ENCODE measurements at places on chromosomes 5 and 9.

GRCh38 chr5:62979472-62979871 is 400.9 kb downstream of the LRRC70 start:
- no peak for DNase-seq

GRCh38 chr5:2626572-2626971 is 124.9 kb downstream of the IRX2 start:
- no peak for DNase-seq

GRCh38 chr9:70408393-70409040 is 5.9 kb downstream of the KLF9 start:
- no peak for DNase-seq

- DNase-seq = no peak
These were observed 1333.9 kb upstream of the DMAC1 start for GRCh38 chr9:9133526-9133925.

DNA sequence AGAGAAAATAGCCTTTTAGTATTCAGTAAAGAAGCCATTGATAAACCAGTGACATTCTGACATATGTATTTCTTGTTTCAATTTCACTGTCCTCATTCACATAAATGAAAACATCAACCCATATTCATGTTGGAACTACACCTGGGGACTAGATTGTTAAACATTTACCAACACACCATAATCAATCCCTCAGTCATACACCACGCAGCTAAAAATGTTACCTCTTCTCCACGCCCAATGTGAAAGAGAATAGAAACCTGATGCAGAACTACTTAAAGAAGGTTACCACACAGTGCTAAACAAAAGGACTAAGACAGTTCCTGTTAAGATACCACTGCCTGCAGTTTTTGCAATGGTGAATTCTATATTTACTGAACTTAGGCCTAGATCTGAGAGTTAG is 518.9 kb downstream of the PRELID2 start:
- DNase-seq = no peak

DNA sequence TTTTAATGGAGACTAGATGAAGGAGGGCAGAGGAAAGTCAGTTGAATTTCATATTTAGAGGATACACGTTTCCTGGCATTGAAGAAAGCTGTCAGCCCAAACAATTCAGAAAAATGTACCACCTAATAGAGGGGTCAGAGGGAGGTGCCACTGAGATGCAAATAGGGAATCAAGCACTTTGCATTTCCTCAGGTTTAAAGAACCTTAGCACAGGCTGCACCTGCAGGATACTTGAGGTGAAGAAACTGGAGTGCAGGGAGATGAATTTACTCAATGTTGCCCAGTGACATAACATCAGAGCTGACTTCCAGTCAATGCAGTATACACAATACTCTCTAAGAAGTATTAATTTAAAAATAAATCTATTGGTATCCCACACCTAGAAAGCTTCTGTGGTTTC is 67.0 kb upstream of the MAST4 start:
- DNase-seq = no peak

DNA sequence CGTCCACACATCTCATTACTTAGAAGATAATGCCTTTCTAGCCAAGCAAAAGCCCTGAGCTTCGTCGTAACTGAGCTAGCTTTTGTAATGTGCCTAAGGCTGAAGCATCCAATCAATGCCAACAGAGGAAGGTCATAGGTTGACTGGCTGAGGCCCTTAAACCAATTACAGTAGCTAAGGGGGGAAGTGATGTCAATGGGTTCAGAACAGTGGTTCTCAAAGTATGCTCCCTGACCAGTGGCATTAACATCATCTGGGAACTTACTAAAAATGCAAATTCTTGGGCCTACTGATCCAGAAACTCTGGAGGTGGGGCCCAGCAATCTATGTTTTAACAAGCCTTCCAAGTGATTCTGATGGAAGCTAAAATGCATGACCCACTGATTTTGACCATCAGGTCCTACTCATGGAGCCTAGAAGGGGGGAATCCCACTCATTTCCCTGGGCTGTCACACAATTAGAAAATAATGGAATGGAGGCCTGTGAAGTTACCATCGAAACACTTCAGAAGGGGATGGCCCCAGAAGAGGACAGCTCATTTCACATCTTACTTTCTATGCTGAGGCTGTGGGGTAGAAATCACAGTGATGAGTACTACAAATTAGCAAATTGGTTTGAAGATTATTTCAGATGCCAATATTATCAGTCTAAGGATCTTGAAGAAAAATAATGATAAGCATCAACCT is 4.8 kb upstream of the VLDLR start:
- DNase-seq = no peak

- DNase-seq = no peak
These were observed 157.2 kb downstream of the MELK start for GRCh38 chr9:36729906-36730305.

- DNase-seq = no peak
These were observed 199.2 kb downstream of the TRIO start for GRCh38 chr5:14342306-14342705.

DNA sequence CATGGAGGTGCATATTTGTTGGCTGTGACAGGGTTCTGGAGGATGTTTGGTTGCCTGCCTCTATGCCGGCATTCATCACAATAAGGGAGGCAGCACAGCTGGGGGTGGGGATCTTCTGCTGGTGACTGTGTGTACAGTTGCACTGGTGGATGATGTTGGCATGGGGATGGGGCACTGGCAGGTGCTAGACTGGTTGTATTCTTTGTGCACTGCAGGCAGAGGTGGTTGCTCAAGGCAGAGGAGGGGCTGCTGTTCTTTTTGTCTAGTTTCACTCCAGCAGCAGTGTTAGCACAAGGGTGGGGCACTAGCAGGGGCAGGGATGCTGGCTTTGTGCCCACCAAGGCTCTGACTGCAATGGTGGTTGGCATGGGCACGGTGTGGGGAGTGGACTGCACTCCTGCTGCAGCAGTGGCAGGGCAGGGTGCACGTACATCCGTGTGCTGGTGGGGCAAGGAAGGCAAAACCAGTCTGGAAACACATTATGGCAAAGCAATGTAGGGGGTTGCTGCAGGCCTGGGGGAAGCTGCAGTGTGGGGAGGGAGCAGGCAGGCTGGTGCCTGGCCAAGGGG is 69.3 kb downstream of the ISOC1 start:
- no peak for DNase-seq

DNA sequence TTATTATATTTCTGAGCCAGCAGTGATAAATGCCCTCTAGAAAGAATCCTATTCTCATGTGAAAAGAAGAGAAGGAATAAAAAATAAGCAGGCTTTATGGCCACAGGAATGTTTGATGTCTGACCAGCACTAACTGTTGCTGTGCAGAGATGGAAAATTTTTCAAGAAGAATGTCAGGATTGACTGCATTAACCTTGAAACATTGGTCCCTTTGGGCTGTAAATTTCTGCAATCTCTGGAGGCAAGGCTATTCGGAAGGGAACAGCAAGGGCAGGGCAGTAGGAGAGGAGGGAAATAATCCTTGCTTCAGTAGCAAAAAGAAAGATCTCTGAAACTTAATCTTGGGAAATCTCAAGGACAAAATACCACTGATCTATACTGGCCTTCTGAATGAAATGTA is 415.2 kb downstream of the DNAH5 start:
- no peak for DNase-seq

DNA sequence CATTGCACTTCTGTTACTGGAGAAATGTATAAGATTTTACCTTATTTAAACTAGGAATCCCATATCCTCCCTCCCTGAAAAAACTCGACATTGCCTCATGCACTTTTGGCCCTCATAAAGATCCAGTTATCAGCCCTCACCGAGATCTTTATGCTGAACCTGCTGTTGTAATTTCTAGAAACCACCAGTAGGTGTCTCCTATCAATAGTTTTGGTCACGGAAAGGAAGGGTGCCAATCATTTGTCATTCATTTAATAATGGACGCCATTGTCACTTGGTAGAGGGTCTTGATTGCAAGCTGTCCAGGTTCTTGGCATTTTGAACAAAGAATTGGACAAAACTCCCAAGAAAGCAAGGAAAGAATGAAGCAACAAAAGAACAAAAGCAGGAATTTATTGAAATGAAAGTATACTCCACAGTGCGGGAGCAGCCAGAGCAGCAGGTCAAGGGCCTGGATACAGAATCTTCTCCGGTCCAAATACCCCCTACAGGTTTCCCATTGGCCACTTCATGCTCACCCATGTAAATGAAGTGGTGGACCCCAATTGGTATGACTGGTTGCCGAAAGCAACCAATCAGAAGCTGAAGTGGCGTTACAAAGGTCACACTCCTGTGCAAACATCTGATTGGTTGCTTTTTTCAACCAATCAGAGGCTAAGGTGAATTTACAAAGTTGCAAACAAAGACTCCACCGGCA is 524.3 kb downstream of the PSAT1 start:
- DNase-seq = no peak

GRCh38 chr5:160837749-160838593 is 14.0 kb downstream of the ATP10B start:
- DNase-seq = no peak

Data from right forelimb (tissue), 1 donor.